NCI-H1092 (cell line): ENCODE measurements at places on chromosomes 12 and 14.

DNA sequence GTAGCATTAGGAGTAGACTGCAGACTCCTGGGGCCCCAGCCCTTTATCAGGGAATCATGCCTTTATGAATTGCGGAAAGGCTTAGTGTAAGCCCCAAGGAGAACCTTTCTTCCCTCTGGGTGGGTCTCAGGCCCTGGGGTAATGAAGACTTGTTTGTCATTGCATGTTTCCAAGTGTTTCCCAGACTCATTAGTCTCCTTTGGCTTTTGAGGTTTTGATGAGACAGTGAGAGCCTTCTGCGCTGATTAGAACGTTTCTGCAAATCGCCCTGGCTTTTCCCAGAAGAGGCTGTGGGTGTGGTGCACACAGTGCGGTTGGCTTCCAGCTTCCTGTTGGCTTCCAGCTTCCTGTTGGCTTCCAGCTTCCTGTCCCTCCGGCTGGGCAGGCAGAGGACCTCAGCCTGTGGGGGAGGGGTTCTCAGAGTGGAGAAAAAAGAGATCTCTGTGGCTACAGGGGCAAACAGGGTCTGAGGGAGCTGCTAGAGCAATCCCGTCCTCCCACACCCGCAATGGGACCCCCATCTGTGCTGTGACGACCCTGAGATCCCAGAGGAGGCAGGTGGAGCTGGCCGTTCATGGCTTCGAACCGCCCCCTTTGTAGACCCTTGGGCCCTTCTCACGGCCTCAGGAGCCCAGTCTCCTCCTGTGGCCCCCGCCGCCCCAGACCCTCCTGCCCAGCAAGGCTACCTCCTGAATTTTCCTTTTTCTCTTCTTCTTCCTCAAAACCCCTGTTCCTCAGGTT, 42.1 kb downstream of the GPR68 start:
- no peak for DNase-seq

DNA sequence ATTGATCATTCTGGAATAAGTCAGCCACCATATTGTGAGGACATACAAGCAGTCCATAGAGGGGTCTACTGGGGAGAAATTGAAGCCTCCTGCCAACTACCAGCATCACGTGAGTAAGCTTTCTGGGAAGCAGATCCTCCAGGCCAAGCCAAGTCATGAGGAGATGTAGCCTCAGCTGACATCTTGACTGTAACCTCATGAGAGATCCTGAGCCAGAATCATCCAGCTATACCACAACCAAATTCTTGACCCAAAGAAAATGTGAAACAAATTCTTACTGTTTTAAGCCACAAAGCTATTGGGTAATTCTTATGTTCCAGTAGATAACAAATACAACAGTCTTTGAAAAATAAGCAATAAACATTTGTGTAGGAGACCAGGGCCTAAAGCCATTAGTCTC, 479.4 kb upstream of the DCN start:
- no peak for DNase-seq

DNA sequence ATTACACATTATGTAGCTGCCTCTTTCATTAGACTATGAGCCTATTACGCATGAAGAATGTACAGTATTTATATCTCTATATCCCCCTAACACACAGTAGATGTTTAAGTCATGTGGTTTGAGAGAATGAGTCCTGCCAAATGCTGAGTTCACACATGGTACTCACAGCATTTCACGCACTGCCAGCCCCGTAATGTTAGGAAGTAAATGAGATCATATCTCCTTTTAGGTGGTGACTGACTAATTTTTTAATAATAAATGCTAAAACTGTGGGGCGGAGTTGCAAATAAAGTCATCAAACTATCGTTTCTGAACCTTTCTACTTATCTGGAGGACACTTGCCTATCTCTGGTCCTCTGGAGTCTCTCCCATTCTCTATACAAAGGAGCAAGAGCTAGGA, 343.8 kb downstream of the ADAMTS20 start:
- no peak for DNase-seq

- DNase-seq = no peak
These were observed 25.1 kb downstream of the USP15 start for GRCh38 chr12:62285284-62285683.

DNA sequence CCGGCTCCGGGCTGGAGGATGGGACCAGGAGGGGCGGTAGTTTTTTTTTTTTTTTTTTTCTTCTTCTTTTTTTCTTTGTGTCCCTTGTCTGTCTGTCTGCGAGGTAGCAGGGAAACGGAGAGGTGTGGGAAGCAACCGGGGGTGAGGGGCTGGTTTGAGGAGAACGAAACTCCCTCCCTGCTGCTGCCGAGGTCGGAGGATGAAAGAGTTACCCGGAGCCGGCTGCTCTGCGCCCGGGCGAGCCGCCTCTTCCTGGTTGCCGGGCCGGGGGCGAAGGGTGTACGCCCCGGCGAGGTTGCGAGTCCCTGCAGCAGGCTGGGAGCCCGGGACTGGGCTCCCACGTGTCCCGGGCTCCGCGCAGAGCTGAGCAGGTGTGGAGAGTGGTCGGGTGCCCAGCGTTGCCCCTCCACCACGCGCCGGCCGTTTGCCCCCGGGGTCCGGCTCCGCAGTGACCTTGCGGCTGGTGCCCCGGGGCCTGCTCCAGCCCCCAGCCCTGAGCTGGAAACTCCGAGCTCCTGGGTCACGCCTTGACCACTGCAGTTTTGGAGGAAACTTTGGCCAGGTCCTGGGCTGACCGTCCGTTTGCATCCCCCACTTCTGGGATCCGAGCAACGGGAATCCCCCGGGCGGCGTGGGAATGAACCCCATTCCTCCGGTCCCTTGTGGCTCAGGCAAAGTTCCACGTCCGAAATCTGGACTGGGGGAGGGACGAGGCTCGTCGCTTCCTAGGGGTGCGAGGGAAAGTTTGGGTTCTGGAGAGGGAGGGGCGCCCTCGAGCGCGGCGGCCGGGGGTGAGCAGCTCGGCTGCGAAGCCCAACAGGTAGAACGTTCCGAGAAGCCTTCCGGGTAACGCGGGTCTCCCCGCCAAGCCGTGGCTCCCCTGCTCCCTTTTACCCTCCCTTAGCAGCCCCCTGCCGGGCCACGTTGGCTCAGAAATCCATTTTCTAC, 1.3 kb downstream of the CHST11 start:
- DNase-seq = no peak

DNA sequence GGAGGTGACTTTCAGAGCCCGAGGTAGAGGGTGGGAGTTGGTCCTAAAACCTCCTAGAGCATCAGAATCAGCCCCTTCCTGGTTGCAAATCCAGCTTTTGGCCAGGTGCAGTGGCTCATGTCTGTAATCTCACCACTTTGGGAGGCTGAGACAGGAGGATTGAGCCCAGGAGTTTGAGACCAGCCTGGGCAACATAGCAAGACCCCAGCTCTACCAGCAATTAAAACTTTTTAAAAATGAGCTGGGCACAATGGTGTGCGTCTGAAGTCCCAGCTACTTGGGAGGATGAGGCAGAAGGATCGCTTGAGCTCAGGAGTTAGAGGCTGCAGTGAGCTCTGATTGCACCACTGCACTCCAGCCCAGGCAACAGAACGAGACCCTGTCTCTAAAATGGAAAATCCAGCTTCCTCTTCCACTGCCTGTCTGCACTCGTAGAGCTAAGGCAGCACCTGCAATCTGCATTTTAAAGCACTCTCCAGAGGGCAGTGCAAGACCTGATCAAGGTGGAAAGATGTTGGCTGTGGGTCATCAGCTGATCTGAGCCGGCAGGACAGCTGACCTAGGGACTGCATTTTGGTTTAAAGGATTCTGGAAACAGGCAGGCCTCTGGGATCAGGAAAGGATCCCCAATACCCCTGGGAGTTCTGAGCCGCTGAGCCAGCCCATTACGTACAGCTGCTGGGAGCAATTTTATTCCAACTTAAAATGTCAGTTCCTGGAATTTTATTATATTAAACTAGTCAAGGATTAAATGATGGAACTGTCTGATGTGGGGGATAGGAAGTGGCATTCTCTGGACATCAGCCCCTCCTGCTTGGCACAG, 1.8 kb upstream of the TESC start:
- DNase-seq = no peak

- DNase-seq = no peak
These were observed 29.4 kb downstream of the SLC24A4 start for GRCh38 chr14:92352158-92352985.

- no peak for DNase-seq
These were observed 2.9 kb downstream of the SLC24A4 start for GRCh38 chr14:92325835-92326234.

DNA sequence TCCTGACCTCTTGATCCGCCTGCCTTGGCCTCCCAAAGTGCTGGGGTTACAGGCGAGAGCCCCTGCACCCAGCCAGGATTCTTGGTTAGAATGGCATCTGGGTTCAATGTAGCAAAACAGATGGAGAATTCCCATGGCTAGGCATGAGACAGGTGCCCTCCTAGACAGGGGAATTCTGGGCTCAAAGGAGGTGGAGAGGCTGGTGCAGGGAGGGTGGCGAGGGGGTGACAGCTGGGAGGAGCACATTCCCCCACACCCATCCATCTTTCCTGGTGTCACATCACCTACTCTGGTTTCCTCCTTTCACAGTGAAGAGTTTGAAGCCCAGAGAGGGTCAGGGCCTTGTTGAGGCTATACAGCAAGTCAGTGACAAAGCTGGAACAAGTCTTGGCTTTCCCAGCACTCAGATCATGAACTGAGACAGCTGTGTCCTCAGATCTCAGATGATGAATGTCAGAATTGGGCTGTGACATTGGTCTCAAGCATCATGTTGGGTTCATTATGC, 2.8 kb downstream of the SERPINA1 start:
- no peak for DNase-seq

GRCh38 chr12:69150796-69151127, 88.6 kb upstream of the CPSF6 start:
- no peak for DNase-seq
